Activated CD4-positive, alpha-beta T cell treated with anti-CD3 and anti-CD28 coated beads for 4 hours (primary cell): ENCODE measurements at places on chromosomes 3 and 15.

DNA sequence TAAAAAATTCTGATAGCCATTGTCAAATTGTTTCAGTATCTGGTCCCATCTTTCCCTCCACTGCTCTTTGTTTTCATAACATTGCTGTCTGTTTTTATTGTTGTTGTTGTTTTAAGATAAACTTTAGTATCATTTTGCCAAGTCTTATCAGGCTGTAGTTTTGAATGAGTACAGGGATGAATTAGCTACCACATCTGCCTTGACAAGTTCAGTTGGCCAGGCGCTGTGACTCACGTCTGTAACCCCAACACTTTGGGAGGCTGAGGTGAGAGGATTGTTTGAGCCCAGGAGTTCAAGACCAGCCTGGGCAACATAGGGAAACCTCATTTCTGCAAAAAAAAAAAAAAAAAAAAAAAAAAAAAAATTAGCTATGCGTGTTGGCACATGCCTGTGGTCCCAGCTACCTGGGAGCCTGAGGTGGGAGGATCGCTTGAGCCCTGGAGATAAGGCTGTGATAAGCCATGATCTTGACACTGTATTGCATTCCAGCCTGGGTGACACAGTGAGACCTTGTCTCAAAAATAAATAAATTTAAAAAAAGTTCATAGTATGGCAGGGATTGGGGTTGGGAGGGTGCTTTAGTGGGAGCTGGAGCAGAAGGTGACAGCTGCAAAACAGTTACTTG is 8.3 kb upstream of the ANKDD1A start:
- no peak for DNase-seq

DNA sequence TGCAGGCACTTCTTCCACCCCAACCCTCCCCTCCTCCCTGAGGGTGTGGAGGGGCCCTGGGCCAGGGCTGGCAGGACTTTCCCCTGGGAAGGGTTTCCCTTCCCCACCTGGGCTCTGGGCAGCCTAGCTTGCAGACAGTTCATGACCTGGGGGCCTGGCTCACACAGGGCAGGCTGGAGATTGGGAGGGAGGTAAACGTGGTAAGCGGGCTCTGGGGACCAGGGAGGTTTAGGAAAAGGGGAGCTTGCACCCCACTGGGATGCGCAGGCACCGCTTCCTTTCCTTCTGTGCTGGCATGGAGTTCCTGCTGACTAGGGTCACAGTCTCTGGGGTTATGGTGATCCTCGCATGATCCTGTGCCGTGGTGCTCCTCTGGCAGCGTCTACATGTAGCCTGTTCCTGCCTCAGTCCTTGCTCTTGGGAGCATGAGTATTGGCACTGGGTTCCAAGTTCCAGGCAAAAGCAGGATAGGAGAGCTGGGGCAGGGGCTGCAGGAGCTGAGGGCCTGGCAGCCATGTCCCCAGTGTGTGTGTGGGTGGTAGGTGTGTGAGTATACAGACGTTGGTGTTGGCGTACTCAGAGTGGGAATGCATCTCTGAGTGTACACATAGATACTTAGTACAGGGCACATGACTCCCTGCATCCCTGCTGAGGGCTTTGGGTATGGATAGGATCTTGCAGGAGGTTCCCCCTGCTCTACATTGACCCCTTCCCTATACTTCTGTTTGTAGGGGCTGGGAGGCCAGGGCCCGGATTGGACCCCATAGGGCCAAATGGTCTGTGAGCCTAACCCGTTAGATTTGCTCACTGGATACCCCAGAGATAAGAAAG is 6.9 kb downstream of the GLYCTK start:
- no peak for DNase-seq

GRCh38 chr15:78938658-78939488 is 6.0 kb downstream of the CTSH start:
- no peak for DNase-seq

DNA sequence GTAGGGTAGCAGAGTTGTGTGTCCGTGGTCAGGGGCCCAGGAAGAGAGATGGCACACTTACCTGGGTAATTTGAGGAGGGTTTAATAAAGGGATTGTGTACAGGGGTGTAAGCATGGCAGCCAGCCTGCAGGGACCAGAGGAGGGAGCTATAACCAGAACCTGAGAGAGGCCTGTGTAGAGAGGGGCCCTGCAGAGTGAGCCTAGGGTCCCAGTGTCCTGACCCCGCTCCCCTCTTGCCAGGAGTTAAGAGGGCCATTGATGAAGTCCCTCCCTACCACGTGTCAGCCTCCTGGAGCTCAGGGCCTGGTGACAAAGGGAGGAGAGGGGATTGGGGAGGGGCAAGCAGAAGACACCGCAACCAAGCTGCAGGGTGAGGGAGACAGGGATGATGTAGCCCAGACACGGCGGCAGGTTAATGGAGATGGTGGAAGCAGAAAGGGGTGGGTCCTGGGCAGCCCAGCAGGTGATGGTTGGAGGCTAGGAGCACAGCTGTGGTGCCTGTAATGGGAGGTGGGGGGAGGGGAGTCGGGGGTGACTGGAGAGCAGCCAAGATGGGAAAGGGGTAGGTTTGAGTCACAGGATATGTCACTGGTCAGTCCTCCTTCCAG is 165.4 kb upstream of the TOPAZ1 start:
- DNase-seq: no peak

DNA sequence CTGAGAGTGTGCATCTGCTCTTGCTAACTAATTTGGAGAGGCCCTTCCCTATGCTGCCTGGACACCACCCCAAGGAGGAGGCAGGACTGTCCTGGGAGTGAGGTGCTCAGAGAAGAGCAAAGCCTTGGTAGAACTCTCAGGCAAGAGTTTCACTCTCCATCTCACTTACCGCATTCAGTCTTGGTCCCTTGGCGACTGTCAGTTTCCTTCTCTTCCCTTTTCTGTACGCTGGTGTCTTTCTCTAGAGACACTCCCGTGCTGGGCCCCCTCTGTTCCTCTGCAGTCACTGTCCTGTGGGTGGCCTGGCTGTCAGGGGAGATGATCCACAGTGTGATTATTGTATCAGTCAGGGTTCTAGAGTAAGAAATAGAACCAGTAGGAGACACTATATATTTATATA is 44.0 kb downstream of the IDH2 start:
- DNase-seq: no peak

GRCh38 chr3:103899328-103899727 is 1464.5 kb downstream of the ZPLD1 start:
- no peak for DNase-seq

GRCh38 chr15:62187910-62188309 is 22.8 kb upstream of the C2CD4B start:
- DNase-seq: no peak

GRCh38 chr15:37106490-37107001 is 6.2 kb upstream of the MEIS2 start:
- DNase-seq: no peak

DNA sequence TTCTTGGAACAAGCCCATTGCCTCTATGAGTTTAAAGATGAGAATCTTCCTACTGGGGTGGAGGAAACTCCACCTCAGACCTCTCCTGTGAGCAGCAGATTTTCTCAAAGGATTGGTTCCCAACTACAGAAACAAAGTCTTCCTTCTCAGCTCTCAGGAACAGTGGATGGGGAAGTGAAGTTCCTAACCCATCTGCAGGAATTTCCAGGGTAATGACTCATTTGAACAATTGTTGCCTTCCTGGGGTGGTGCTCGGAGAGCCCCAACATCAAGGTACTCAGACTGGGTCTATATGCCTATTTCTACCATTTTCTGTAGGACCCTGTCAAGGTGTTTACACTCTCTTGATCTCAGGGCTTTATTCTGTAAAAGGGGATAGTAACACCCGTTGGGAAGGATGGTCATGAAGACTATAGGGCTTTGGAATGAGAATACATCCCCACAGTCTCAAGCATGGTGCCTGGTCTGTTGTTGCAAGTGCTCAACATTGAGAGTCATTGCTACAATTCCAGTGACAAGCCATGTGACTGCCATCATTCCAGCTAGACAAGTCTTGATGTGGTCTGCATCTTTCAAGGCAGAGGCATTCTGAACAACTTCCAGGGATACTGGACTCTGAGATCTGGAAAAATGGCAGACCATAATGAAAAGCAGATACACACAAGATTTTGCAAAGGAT is 33.0 kb downstream of the TRIM42 start:
- DNase-seq: no peak

- DNase-seq: no peak
Measured at GRCh38 chr15:88636654-88637053, 2.2 kb upstream of the ISG20 start.

DNA sequence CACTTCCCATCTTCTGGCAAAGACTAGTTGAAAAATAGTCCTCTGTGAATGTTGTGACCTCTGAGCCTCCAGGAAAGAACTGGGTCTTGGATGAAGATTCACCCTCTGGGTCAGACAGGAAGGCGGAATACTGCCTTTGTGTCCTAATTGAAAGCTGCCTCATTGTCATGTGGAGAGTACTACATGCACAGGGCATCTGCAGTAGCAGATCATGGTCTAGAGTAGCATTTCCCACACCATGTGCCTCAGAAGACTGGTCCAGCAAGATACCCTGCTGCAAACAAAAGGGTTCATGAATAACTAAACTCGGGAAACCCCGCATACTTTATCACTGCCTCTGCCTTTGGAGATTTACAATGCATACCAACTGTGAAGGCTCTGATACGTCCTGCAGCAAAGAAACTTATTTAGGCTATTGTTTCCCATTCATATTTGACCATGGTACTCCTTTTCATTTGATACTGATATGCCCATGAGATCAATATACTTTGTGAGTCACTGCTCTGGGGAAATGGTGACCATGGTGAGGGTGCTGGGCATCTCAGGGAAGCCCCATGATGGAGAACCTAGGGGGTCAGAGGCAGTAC is 22.7 kb downstream of the IRAK2 start:
- DNase-seq: no peak

GRCh38 chr3:177190756-177191681 is 6.3 kb downstream of the TBL1XR1 start:
- no peak for DNase-seq

DNA sequence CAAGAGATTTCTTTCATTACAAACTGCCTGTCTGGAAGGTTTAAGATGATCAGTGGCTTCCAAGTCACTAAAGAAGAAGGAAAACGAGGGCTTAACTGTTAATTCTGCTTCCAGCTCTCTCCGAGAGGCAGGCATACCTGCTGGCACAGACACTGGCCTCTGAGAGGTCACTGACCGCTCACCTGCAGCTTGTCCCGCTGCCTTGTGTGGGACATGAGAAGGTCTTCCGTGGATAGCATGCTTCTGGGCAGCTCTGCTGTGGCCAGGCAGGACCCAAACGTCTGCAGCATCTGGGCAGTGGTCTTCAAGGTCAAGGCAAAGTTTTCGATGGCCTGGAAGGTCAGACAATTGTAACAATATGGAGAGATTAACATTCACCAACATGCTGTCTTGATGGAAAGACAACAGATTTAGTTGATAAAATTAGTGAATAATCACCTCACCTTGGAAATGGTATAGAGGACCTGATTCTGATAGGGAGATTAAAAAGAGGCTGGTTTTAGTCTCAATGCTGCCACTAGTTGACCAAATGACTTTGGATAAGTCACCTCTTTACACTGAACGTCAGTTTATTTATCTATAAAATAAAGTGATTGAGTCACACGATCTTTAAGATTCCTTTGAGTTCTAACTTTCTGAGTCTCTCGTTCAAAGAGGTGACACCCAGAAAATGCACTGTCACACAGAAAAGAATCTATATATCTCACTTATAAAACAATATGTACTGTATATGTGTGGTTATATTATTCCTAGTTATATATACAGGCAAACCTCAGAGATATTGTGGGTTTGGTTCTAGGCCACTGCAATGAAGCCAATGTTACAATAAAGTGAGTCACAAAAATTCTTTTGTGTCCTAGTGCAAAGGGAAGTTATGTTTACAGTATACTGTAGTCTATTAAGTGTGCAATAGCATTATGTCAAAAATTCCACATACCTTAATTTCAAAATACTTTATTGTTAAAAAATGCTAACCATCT is 65.1 kb downstream of the B3GNT5 start:
- no peak for DNase-seq

DNA sequence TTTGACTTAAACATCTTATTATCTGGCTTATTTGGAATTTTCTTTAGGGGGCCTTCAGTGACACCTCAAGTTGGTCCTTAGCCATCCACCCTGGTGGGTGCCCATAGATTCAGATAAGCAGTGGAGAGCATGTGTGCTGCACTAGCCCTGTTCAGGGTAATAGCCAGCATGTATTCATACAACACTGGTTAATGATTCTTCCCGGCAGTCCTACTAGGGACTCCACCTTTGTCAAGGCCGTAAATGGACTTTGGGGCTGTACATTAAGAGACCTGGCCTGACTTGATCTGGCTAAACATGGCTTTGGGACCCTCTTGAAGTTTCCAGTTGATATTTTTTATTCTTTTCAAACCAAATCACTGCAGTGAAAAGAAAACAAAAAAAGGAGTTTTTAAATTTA is 125.8 kb downstream of the PTPRG start:
- no peak for DNase-seq
